ENCODE measurements at places on chromosomes 4 and X.

- DNase-seq = no peak
Observed at GRCh38 chr4:40038977-40039376, 17.7 kb upstream of the N4BP2 start.

GRCh38 chr4:90190525-90190924, 63.3 kb downstream of the CCSER1 start:
- no peak for DNase-seq

- DNase-seq = no peak
Observed at GRCh38 chrX:14448406-14448805, 80.9 kb upstream of the GLRA2 start.

DNA sequence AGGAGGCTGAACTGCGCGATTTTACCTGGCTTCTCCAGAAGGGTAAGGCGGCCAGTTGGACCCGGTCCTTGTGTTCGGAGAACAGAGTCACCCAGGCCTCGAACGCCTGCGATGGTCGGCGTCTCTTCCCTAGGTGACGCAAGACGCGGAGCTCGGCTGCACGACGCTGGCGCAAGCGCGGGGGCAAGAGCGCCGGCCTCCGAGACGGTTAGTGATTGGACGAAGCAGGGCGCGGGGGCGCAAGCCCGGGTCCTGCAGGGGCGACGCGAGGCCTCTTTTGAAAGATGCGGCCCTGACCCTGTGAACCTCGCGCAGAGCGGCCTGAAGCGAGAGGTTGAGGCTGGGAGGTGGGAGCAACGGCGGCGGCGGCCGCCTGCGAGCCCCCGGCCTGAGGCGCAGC, 428 bp downstream of the ADAD1 start:
- DNase-seq = no peak
